ENCODE measurements at places on chromosomes 6 and 20.

DNA sequence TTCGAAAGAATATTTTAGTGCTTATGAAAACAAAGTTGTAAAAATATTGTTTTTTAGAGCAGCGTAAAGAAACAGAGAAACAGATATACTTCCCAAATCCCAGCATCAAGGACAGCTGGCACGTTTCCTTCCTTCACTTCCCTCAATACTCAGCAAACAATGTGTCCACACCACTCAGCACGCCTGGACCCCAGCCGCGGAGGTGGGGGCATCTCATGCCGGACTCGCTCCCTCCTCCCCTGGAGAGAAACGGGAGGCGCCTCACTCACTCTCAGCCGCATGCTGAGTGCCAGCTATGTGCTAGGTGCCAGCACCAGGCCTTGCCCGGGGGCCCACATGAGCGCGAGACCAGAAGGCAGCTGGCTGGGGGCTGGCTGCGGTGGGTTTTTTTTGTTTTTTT, 34.7 kb downstream of the SLC2A4RG start:
- no peak overlapping the region for H3K4me3 ChIP-seq
- no peak overlapping the region for H3K27ac ChIP-seq
- no peaks in the 10 kb centered on the region for H3K27me3 ChIP-seq
- no peaks in the 10 kb centered on the region for H3K36me3 ChIP-seq

DNA sequence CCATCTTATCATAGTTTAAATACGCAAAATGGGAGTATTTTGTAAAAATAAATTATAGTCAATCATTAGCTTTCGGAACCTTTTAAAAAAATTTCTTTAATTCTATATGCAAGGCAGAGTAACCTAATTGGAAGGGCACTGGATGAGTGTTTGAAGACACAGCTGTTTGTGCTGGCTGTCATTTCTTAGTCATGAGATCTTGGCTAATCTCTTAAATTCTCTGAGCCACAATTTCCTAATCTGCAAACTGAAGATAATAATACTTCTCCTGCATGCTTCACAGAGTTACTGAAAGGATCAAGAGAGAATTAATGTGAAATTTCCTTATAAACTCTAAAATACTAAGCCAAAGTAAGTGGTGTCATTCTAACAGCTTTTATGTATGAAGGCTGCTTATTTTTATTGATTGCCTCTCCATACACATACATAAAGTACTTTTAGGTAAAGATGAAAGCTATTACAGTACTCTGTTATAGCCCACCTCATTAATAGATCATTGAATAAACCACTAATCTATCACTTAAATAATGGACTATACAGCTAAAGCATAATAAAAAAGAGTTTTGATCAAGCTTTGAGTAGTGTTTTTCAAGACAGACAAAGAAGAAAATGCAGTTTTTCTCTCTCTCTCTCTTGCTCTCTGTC, 383.7 kb upstream of the IRAK1BP1 start:
- no peaks in the 10 kb centered on the region for H3K27me3 ChIP-seq
- H3K27ac ChIP-seq = no peak overlapping the region
- DNase-seq = no peak
- no peaks in the 10 kb centered on the region for H3K4me1 ChIP-seq

DNA sequence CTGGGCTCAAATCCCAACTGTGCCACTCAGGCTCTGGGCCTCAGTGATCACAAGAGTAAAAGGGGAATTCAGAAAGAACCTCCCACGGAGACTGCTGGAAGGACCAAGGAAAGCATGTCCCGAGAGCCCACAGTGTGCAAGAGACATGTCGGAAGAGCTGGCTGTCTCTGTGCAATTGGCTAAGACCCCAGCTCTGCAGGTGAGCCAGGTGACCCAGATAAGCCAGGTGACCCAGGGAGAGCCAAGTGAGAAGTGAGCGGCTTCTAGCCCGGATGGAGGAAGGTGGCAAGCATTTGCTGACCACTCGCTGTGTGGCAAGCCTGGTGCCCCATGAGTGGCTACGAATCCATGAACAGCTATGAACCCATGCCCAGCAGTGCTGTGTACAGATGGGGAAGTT, 59.1 kb downstream of the RIPOR3 start:
- no peak overlapping the region for H3K27ac ChIP-seq
- no peaks in the 10 kb centered on the region for H3K36me3 ChIP-seq
- no peak overlapping the region for H3K4me3 ChIP-seq
- H3K27me3 ChIP-seq = no peaks in the 10 kb centered on the region
- no peak for DNase-seq
- no peaks in the 10 kb centered on the region for H3K4me1 ChIP-seq

DNA sequence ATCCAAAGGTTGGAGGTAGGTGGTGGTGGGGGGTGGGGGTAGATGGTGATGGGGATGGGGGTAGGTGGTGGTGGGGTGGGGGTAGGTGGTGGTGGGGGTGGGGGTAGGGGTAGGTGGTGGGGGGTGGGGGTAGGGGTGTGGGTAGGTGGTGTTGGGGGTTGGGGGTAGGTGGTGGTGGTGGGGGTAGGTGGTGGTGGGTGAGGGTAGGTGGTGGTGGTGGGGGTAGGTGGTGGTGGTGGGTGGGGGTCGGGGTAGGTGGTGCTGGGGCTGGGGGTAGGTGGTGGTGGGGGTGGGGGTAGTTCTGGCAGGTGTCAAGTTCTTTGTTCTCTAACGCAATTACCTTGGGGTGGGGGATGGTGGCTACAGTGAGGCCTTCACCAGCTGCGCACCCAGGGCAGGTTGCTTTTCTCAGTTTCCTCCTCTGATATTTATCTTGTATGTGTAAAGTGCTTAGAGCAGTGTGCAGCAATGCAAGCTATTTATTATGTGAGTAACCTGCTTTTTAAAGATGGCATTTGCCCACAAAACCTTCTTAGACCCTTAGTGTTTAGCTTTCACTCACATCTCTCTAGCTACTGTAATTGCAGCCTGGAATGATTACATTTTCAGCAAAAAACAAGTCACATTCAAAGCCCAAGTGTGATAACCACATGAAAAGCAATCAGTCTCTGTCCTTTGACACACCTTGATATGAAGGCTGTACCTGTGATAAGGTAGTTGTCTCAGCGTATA, 8.2 kb upstream of the CCDC167 start:
- peak overlapping the region; percentile 19 for H3K27ac ChIP-seq
- no peak for DNase-seq
- H3K4me3 ChIP-seq = no peak overlapping the region

GRCh38 chr20:13422637-13423036, 201.6 kb downstream of the ISM1 start:
- H3K27me3 ChIP-seq = no peaks in the 10 kb centered on the region
- H3K27ac ChIP-seq = no peak overlapping the region
- DNase-seq = no peak
- no peak overlapping the region for H3K4me3 ChIP-seq
- no peaks in the 10 kb centered on the region for H3K36me3 ChIP-seq
